ENCODE measurements at places on chromosomes 13 and 19.

DNA sequence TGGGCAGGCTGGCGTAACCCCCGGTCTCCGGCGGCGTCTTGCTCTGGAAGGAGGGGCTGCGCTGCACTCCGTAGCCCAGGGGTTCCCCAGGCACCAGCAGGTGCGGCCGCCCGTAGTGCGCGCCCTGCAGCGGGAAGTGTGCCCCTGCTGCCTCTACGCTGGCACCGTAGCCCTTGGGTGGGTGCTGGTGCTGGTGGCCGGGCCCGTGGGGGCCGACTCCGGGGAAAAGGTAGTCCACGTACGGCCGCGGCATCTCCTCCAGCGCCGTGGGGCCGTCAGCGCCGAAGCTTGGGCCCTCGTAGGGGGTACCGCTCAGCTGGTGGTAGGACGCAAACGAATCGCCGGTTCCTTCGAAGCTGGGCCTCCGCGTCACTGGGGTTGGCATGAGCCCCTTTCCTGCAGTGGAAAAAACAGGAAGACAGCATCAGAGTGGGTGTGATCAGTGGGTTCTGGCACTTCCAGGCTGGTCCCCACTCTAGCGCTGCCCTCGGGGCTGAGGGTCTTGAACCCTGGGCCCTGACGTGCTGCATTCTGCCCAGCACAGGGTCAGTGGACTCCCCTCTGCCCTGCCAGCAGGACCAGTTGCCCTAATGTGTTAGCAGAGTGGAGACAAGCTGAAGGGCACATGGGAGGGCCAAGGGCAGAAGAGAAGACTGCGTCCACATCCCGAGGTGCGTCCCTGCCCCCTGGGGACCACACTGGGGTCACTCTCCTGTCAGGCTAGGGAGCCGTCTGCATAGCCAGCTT, 72.3 kb downstream of the LATS2 start:
- DNase-seq = no peak

- no peak for DNase-seq
Measured at GRCh38 chr13:66933994-66934393, 296.1 kb downstream of the PCDH9 start.

DNA sequence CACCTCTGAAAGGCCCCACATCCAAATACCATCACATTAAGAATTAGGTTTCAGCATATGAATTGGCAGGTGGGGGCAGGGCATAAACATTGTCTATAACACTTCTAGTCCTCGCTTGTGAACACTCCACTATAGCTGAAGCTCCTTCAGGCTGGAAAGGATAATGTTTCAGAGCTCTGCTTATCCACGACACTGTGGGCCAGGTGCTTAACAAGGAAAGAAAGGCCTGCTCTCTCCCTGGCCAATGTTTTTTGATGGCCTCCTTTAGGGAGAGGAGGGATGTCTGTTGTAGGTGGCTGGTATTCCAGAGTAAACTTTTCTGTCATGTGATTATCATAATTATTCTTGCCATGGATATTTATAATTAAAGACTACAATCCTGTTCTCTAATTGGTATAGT, 86.4 kb downstream of the CCNA1 start:
- no peak for DNase-seq

- DNase-seq = no peak
Measured at GRCh38 chr19:16677055-16677454, 16.1 kb downstream of the TMEM38A start.

DNA sequence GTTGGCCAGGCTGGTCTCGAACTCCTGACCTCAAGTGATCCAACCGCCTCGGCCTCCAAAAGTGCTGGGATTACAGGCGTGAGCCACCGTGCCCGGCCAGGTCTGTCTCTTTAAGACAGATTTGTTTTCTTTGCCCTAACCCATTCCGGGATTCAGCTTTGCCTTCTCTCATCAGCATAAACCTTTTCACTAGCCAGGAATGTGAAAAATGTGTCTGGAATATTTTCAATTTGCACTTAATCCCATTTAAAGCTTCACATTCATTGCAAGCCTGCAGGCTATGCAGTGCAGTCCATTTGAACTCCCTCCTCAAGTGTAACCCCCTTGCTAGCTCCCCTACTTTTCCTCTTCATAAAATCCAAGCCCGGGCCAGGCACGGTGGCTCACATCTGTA, 880 bp upstream of the TMEM160 start:
- DNase-seq = no peak

DNA sequence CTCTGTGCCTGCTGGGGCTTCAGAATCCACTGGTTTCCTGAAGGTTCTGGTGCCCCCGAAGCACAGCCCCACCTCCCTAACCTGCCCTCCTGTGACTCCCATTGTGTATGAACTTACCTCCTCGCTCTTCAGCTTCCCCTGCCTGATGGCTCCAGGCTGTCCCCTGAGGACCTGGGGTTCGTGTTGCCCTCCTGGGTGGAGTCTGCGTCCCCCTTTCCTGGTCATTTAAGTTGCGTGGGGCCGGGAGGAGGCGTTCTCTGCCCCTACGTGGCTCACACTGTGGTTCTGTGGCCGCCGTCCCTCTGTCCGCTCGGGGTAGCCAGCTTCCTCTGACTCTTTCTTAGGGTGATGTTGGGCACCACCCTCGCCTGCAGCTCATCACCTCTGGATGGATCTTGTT, 13.9 kb downstream of the TFDP1 start:
- DNase-seq = no peak

DNA sequence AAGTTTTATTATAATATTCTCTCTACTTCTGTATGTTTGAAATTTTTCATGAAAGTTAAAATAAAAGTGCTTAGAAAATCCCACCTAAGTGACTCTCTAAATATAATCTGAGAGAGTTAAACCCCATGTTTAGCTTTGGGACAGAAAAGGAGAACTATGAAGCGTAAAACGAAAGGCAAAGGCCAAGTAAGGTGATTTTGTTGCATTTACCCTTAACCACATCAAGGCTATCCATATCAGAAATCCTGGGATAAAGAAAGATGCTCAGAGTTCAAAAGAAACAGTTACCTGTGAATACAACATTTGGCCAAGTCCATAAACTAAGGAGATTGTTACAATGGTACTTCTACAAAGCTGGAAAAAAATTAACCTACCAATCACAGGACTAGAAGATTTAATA, 31.3 kb downstream of the UBL3 start:
- DNase-seq = no peak

- DNase-seq = no peak
Measured at GRCh38 chr13:109971006-109971405, 184.6 kb upstream of the IRS2 start.

- no peak for DNase-seq
Measured at GRCh38 chr13:34587576-34587975, 354.5 kb upstream of the NBEA start.

Data from trophoblast cell (in vitro differentiated cells and primary cell).